ENCODE measurements at places on chromosomes 5 and 9.

- peak; percentile 84 for DNase-seq
Observed at GRCh38 chr5:150397146-150397781, 15.4 kb downstream of the CD74 start.

GRCh38 chr5:77640589-77641396, 2.3 kb upstream of the OTP start:
- no peak for DNase-seq

DNA sequence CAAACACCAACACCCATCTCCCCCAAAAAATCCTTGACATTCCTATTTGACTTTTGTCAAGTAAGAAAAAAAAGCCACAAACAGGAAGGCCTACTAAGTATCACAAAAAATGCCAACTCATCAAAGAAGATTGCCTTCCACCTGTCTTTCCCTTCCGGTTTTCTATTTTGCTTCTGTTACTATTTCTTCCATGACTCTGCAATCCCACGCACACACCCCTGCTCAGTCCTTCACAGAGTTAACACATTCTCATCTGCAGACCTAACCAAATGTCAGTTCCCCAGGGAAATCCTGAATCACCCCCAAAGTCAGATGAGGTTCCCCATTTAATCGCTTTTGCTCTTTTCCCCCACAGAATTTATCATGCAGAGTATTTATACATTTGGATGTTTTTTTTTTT, 15.1 kb downstream of the LPAR1 start:
- no peak for DNase-seq

DNA sequence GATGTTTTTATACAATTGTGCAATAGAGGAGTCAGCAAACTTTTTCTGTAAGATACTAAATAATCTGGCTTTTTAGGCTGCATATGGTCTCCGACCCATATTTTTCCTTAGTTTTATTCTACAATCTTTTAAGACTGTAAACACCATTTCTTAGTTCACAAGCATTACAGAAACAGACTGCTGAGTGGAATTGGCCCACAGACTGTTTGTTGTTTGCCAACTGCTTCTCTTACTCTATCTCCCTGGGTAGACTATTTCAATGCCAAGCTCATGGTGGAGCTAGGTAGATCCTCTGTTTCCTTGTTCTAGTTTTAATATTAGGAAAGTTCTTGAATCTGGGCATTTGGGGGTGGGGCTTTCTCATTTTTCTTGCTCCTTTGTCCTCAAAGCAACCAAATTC, 857.6 kb downstream of the TLE1 start:
- DNase-seq, result no peak

GRCh38 chr5:1122511-1123294, 10.8 kb upstream of the SLC12A7 start:
- no peak for DNase-seq

- no peak for DNase-seq
Observed at GRCh38 chr5:128341056-128341455, 197.0 kb downstream of the FBN2 start.

DNA sequence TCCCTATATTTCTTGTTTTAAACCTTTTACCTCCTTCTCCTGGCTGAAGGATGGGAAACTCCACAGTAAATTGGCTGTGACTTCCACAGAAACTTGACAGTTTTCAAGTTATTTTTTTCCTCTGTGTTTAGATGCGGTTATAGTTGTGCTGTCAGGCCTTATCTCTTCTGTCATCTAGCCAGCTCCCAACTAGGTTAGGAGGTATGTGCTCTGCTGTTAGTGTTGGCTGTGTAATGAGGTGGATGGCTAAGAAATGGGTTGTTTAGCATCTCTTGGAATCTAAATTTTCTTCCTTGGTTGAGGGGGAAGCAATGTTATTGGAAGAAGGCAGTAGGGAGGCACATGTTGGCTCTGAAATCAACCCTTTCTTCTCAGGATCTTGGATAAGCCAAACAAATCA, 149.9 kb upstream of the RUSC2 start:
- DNase-seq, result no peak

GRCh38 chr9:75658301-75658905, 232.1 kb upstream of the PCSK5 start:
- no peak for DNase-seq

All from hepatic stellate cell (primary cell).